Lung (tissue), 17 donors: ENCODE measurements at places on chromosomes 11 and 22. TPM values are rescaled to one million over a fixed set of nuclear protein-coding genes. Genes with fewer than 3 reads are reported as not detected.

DNA sequence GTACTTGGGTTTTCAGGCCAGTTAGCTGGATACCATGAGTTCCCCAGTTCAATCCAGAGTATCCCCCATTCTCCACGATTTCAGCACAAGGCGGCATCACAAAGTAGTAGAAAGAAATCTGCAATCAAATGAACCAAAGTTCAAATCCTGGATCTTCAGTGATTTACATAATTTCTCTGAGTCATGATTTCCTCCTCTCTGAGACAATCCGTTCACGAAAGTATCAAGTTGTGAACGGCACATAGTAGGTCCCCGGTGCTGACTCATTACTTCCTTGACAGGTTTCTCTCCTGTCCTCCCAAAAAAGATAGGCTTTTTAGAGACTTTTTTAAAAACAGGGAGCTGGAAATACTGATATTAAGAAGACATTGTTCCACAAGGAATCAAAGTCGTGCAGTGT is 69.1 kb upstream of the AKIP1 start:
- DNase-seq: no peak

ZP1 gene
- total RNA-seq: not detected

DNA sequence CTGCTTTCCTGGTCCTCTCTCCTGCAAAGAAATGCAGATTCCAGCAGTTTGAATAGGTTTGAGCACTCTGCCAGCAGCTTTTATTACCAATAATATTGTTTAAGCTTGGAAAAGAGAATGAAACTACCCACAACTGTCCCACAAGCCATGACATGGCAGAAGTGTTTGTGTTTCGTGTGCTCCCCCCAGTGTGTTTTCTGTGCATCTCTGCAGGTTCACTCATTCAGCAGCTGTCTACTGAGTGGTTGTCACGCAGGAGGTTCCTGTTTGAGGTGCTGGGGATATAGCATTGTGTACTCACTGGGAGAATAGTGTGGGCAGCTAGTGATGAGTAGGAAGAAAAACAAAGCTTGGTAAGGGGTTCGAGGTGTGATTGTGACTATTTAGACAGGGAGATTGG is 55.3 kb upstream of the SUSD2 start:
- no peak for DNase-seq

MRGPRX4 gene
- not detected for total RNA-seq

- no peak for DNase-seq
Measured at GRCh38 chr22:50178471-50178864, 7.2 kb upstream of the TRABD start.

DNA sequence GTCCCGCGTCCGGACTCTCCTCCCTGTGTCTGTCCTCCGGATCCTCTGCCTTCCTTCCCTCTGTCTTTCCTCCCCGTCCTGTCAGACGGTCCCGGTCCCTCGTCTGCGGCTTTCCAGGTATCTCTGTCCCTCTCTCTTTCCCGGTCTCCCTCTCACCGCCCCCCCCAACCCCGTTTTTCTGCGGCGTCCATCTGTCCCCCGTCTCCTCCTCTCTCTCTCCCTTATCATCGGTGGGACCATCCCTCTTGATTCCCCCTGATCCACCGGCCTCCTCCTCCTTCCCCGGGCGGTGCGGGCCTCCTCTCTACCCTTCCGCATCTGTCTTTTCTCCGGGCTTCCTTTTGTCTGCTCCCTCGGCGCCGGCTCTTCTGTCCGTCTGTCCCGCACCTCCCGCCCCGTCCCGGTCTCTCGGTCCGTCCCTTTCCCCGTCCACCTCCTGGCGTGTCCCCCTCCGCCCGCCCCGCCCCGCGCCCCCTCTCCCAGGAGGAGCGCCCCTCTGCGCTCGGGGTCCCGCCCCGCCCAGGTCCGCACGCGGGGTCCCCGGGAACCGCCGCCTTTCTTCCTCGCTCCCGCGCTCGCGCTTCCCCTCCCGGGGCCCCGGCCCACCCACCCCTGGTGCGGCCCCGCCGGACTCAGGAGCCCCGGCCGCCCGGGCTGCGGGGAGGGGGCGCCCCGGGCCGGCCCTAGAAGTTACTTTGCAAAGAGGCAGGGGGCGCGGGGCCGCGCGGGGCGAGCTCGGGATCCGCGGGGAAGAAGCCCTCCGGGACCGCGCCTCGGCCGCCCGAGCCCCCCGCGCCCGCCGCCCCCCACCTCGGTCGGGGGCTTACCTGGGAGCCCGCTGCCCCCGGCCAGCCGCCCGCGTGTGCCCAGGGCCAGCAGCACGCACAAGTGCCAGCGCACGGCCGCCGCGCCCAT is 568 bp downstream of the SCUBE1 start:
- no peak for DNase-seq

GRCh38 chr11:60566776-60567175 is 51.6 kb downstream of the MS4A13 start:
- DNase-seq: no peak

GRCh38 chr11:86294026-86294425 is 8.0 kb upstream of the HIKESHI start:
- no peak for DNase-seq

MUC2 gene
- total RNA-seq: 0.03 TPM
